Thoracic aorta (tissue), 2 donors: ENCODE measurements at places on chromosomes 2 and 18. TPM values are rescaled to one million over a fixed set of nuclear protein-coding genes. Genes with fewer than 3 reads are reported as not detected.

The TMEM163 gene
- total RNA-seq, result 0.14 TPM

The VIL1 gene
- total RNA-seq, result not detected

DNA sequence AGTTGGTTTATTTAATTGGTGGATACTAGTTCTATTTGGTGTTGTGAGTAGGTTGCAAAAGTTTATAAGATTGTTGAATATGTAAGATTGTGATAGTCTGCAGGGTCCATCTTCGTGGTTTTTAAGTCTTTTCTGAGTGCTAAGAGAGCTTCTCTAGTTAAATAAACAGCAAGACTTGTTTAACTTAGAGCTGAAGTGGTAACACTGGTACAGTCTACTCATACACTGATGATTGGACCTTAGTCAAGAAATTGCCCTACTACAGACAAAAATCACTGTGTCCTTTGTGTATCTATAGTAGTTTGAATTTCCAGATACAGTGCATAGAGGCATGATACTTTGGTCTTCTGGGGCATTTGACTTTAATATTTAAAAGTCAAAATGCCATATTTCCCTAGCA is 94.6 kb downstream of the PHLPP1 start:
- DNase-seq, result no peak

GRCh38 chr2:192026059-192026824 is 168.5 kb downstream of the TMEFF2 start:
- no peak for DNase-seq

DNA sequence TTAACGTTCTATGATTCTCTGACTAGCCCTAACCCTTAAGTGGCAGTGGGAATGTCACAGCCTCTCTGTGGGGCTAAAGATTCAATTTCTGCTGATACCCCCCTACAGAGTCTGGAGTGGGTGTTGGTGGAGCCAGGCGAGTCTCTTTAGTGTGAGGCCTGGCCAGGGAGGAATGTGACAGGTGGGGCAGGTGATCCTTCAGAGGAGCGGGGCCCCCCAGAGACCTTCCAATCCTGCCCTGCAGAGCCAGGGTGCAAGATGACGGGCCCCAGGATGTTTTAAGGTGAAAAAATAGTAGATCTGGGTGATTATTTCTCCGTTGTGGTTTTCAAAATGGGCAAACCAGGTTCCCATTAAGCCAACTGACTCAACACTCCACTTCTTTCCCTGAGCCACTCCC is 28.2 kb upstream of the DNMT3A start:
- no peak for DNase-seq

GRCh38 chr18:35424356-35424755 is 47.2 kb upstream of the ZNF396 start:
- DNase-seq, result no peak

DNA sequence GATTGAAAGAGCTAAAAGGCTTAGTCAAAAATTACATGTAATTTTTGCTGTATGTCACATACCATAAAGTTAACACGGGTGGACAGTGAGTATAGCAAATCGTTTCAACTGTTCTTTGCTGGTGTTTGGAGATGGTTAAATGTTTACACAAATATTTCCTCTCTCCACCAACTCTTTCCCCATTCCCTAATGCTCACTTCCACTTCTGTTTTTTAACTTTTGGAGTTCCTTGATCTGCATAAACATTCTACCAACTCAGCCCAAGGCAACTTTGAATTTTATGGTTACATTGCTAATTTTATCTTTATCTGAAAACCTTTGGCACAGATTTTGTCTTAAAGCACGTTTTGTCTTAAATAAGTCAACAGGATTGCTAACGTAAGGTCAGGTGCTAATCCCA is 1.9 kb upstream of the SPOPL start:
- no peak for DNase-seq
